Motor neuron (in vitro differentiated cells): ENCODE measurements at places on chromosomes 3 and 15.

DNA sequence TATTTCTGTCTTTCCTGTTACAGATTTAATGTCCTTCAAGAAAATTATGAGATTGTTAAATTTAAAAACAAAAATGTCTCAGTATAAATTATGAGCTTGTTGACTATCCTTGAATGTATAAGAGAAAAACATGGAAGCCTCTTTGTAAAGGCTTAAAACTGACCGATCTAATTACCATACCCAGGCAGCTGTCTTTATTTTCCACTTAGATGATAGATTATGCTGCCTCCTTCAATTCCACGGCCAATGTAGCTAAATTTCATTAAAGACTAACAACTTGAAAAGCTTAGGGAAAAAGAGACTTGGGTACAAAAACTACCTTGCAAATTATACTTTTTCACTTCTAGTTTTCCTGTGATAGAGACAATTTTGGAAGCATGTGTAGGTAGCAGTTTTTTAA is 88.3 kb downstream of the ATP10A start:
- ATAC-seq, result no peak

DNA sequence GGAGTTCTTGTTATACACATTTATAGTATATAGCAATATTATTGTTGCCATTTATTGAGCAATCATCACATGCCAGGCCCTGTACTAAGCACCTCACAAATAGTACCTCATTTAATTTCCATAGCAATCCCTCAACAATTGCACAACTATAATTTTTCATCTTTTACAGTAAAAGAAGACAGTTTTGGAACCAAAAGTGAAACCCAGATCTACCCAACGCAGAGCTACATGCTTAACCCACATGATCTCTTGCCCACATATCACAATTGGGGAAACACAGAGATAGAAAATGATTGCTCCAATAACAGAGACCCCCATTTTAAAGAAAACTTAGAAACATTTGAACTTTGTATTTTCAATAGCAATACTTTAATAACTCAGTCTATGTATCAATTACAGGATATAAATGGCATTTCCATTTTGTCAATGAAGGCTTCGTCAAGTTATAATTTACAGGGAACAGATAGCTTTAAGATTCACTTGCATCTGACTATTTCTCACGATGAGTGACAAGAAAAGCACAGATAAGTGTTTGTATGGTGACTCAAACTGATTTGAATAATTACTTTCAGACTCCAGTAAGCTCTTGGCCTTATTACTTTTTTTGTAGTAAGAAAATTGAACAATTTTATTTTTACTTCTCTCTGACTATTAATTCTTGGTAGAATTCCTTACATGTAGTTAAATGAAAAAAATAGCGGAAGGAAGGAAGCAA is 38.7 kb upstream of the CCDC50 start:
- ATAC-seq, result no peak

DNA sequence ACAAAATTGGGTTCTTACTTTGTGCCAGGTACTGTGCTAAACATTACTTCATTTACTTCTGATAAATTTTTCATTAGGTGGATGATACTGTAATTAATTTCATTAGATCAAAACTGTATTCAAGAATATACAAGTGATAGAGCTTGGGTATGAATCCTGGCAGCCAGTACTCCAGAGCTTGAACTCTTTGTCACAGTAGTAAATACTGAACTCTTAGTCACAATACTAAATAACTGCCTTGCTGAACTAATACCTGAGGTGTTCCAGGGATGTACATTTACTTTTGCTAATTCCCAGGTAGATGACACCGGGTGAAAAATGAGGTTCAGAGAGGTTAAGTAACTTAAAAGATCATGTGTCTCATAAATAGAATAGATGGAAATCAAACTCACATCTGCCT is 20.3 kb downstream of the FXR1 start:
- ATAC-seq, result no peak

DNA sequence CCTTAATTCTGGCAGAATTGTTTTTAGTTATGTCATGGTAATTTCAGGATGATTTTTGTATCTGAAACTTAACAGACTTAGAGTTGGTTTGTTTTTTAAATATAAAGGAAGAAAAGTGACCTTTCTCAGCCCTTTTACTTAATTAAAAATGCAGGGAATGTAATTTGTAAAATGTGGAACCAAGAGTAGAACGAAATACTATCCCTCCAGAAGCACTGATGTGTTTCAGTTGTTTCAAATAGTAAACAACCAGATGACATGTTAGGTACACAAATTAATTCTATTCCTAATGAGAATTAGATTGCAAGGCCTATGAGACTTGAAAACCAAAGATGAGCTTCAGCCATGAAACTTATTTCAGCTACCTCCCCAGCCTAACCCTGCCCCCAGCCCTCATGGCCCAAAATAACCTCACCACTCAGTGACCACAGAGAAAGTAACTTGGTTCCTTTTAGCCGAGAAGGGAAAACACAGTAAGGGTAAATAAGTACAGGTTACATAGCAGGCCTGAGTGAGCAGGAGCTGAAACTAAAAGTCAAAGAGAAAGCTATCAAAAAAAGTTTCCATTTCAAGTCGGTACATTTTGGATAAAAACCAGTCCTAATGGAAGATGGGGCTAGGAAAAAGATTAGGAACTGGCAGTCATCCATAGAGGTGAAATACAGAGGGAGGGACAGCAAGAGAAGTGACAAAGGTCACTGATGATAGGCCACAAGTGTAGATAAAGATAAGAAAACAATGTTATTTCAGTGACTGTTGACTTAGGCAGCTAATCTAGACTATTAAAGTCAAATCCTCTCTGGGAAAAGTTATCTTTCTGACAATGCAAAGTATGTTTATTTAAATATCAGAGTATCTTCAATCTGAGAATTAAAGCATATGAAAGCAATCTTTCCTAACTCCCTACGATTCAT is 23.2 kb downstream of the SENP8 start:
- no peak for ATAC-seq

- ATAC-seq, result no peak
Measured at GRCh38 chr3:102530415-102531181, 95.8 kb downstream of the ZPLD1 start.

GRCh38 chr3:54443561-54444161 is 321.3 kb downstream of the CACNA2D3 start:
- no peak for ATAC-seq

- no peak for ATAC-seq
Measured at GRCh38 chr3:49704629-49705028, 14.9 kb downstream of the AMIGO3 start.

GRCh38 chr3:153621953-153622352 is 459.9 kb downstream of the RAP2B start:
- no peak for ATAC-seq
